ENCODE measurements at places on chromosomes 16 and 17. TPM values are rescaled to one million over a fixed set of nuclear protein-coding genes. Genes with fewer than 3 reads are reported as not detected.

KCNJ16 gene
- not detected for total RNA-seq

AOC2 gene
- 3.7 TPM for total RNA-seq

DNA sequence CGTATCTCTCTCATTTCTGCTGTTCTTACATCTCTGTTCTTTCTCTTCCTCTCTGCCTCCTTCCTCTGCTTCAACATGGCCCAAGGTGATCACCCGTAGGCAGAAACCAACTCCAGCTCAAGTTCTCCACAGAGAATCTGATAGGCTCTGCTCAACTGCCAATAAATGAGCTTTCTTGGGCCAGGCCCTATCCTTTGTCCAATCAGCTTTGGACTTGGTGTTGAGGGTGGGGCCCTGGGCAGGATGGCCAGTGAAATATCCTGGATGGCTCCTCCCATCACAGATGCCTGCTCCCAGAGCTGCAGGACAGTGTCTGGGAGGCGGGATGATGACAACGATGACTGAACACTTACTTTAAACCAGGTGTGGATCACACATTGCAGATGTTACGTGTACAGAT lies 17.4 kb upstream of the BRD7 start:
- DNase-seq, result no peak

DNA sequence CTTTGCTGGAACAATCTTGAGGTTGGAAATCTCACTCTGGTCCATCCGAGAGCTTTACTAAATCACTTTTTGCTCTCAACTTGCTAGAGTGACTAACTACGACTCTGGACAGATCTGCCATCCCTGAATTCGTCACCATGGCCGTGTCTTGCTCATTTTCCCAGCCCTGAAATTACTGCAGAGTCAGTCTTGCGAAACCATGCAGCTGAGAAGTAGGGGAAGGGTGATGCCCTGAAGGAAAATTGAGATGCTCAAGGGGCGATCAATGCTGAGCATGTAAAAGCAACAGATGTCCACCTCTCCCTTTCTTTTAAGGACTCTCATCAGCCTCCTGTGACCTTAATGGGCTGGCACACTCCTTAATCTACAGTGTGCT lies 18.8 kb downstream of the PCTP start:
- DNase-seq, result peak; percentile 67

DNA sequence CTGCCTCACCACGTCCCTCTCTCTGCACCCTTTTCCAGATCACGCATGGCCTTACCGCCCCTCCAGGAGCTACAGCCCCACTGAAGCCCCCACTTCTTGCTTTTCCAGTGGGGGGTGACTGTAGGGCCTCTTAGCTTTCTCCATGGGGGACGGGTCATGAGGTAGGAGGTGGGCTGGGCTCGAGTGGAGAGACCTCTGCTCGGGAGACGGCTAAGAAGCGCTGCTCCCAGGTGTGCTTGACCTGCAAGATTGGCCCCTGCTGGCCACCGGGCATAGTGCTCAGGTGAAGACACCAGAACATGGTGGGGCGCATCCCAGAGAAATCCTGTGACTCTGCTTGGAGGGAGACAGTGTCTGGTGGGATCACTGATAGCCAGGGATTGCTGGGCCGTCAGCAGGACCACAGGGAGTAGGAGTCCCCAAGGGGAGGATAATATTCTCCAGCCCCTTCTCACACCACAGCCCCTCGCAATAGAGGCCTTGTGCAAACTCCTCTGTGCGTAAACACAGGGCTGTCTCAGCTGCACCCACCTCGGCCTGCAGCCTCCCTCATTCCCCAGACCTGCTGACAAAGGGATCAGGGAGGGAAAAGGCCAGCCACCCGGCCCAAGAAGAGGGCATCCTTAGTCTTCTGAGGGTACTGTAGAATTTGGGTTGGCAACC lies 8.9 kb upstream of the GALK1 start:
- no peak for DNase-seq

- no peak for DNase-seq
These were observed 3.0 kb downstream of the PHF12 start for GRCh38 chr17:28948342-28948741.

DNA sequence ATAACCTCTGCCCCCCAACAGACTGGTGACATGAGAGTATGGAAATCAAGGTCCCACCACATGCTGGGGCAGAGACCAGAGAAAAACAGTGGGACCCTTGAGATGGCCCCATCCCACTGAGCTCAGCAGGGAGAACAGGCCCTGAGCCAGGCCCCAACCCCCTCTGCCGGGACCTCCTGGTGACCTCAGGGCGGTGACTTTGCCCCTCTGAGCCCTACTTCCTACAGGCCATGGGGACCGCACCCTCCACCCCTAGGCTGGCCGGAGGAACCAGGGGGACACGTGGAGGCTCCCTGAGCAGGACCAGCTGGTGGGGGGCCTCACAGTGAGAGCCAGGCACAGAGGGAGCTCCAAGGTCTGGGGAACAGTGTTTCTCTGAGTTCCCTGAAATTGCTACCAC lies 13.8 kb upstream of the SRRM2 start:
- no peak for DNase-seq

GRCh38 chr17:33300241-33300640 lies 7.1 kb upstream of the ASIC2 start:
- DNase-seq, result no peak

DNA sequence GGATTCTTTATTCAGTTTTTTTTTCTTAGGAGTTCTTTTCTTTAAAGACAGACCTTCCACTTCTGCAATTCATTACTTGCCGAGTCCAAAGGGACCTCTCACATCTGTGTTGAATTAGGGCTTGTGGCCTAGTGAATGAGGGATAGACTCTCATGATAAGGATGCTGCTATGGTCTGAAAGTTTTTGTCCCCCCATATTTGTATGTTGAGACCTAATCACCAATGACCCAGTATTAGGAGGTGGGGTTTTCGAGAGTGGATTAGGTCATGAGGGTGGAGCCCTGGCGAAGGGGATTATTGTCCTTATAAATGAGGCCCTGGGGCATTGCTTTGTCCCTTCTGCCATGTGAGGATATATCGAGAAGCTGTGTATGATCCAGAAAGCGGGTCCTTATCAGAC lies 9.5 kb downstream of the KRT12 start:
- DNase-seq, result no peak

- no peak for DNase-seq
These were observed 1.7 kb downstream of the VTN start for GRCh38 chr17:28368306-28368831.

DNA sequence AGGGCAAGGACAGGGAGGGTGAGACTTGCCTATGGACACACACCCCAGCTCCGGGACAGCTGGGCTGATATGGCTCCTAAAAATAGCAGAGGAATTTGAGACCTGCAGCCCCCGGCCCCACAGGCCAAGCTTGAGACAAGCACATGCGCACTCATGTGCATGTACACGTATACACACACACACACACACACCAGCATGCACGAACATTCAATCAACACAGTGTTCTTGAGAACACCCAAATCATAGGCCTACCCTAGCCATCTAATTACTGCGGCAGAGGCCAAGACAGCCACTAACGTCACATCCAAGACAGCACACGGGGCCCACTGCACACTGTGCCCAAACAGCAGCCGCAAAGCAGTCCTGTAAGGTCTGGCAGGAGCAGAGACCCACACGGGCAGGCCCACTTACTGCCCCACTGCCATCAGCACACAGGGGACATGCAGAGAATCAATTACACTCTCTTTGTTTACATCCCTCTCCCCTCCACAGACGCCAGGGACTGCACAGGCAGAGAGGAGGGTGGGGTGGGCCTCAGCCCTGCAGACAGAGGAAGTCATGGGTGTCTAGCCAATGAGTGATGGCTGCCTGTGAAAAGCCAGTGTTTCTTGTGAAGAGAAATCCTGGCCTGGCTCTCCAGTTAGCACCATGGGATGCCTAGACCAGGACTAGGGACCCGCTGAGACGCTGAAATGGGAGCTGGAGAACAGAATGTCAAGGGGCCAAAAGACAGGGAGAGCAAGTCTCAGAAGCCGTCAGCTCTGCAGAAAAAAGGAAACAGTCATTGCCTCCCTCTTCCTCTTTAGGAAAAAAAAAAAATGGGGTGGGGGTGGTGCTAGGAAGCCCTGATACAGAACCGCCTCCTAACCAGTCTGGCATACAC lies 39.3 kb downstream of the MYO18A start:
- peak; percentile 33 for DNase-seq

DNA sequence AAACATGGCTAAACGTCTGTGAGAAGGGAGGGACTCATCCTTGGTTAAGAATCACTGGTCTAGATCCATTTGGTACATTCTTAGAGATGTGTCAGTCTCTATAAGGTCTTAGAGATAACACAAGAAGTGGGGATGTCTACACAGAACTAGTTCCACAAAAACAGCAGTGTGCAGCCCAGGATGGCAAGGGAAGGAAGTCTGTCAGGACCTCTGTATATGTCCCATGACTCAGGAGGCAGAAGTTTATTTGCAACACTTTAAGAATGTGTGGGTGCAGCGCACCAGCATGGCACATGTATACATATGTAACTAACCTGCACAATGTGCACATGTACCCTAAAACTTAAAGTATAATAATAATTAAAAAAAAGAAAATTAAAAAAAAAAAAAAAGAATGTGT lies 548.5 kb upstream of the SOX9 start:
- DNase-seq, result no peak

DNA sequence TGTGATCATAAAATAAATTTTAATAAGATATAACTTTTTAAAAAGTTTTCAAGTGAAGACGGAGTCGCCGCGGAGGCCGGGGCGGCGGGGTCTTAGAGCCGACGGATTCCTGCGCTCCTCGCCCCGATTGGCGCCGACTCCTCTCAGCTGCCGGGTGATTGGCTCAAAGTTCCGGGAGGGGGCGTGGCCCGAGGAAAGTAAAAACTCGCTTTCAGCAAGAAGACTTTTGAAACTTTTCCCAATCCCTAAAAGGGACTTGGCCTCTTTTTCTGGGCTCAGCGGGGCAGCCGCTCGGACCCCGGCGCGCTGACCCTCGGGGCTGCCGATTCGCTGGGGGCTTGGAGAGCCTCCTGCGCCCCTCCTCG lies at the start of gene FOXC2:
Gene FOXC2, plus strand, starts transcription at position 229 of the 365 bp plus-strand sequence. CDS start 507 bp downstream, outside the sequence.
- DNase-seq, result no peak

GRCh38 chr16:50570354-50570753 lies 22.2 kb downstream of the NKD1 start:
- DNase-seq, result no peak

DNA sequence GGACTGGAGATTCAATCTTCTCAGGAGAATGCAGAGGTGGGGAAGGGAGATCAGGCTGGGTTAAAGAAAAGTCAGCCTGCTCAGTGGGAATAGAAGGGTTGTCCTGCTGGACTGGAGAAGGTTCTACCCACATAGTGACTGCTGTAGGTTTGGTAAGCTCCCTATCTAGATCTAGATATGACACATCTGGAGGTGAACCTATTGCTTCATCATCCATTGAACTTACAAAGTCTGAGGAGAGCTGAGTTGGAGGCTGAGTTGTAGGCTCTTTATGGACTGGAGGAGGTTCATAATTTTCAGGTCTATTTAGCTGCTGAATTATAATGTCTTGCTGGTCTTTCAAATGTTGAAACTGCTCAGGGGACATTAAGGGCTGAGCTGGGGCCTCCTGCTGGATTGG lies 46.0 kb upstream of the NF1 start:
- no peak for DNase-seq

GCGR gene
- total RNA-seq, result not detected

DNA sequence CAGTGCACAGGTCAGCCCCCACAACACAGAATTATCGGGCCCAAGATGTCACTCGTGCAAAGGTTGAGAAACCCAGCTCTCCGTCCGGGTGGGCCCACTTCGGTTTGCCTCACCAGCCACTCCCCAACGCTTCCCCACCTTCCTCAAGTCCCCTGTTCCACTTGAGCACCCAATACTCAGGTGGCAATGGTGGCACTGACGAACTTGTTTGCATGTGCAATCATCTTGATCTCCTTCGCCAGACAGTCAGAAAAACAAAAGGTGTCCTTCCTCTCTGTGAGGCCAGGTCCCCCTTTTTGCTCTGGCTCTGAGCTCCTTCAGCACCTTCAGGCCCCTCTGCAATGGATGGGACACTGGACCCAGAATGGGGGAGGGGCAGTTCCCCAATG lies 3.7 kb downstream of the GGA2 start:
- DNase-seq, result no peak

DNA sequence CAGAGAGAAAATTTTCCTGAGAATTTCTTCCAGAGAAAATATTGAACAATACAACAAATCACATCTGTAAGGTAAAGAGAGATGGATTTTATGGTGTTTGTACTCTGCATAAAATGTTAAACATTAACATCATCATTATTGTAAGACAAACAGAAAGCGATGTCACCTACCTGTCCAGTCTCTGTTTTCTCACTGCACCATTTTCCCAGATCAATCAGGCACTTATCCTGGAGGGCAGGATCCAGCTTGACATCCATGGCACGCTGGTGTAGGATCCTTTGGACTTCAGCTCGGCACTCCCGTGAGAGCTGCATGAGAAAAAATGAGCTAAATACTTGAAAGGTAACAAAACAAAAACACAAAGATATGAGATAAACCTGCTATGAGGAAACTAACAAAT lies 55.9 kb upstream of the CLEC18B start:
- DNase-seq, result no peak

CCDC92B gene
- 3.0 TPM for total RNA-seq

- DNase-seq, result no peak
These were observed 1.4 kb downstream of the CENPV start for GRCh38 chr17:16351831-16352230.

GRCh38 chr16:68379472-68380347 lies 68.6 kb downstream of the SMPD3 start:
- DNase-seq, result no peak
